CD4-positive, alpha-beta memory T cell (primary cell): ENCODE measurements at places on chromosomes 4 and X. TPM values are rescaled to one million over a fixed set of nuclear protein-coding genes. Genes with fewer than 3 reads are reported as not detected.

The RS1 gene
- total RNA-seq = not detected

The ELF4 gene
- total RNA-seq = 31.3 TPM

The PCDH19 gene
- total RNA-seq = not detected

The DCAF8L2 gene
- not detected for total RNA-seq

The HMGN5 gene
- 2.7 TPM for total RNA-seq

The TMPRSS11E gene
- total RNA-seq = not detected

The EGFL6 gene
- total RNA-seq = not detected

The NEXMIF gene
- 1.1 TPM for total RNA-seq

The MBNL3 gene
- 36.6 TPM for total RNA-seq

The CCDC110 gene
- total RNA-seq = 0.90 TPM

The CXCL8 gene
- total RNA-seq = 3.8 TPM

The VEGFC gene
- not detected for total RNA-seq

The POU4F2 gene
- not detected for total RNA-seq

The NPNT gene
- total RNA-seq = not detected

The GLRB gene
- total RNA-seq = not detected

The MAGEE2 gene
- not detected for total RNA-seq

The FUNDC2 gene
- 53.6 TPM for total RNA-seq

The FMR1 gene
- total RNA-seq = 82.8 TPM

The SMIM31 gene
- not detected for total RNA-seq

The UGT2B15 gene
- total RNA-seq = not detected

The HMX1 gene
- not detected for total RNA-seq

The DMRTC1B gene
- total RNA-seq = 0.70 TPM

The BEX1 gene
- not detected for total RNA-seq

The SRPX2 gene
- not detected for total RNA-seq

The TMSB15C gene
- total RNA-seq = 2.8 TPM

The TLR1 gene
- total RNA-seq = 24.3 TPM

The GPR50 gene
- total RNA-seq = not detected

The BGN gene
- total RNA-seq = not detected

The RHOH gene
- 200 TPM for total RNA-seq

The ZNF157 gene
- 0.87 TPM for total RNA-seq

The DCLK2 gene
- not detected for total RNA-seq

The ELF2 gene
- total RNA-seq = 81.4 TPM

The HAND2 gene
- total RNA-seq = not detected

The PUDP gene
- total RNA-seq = 10.7 TPM

The HERC6 gene
- total RNA-seq = 26.8 TPM

The C4orf50 gene
- total RNA-seq = 0.26 TPM

The APOO gene
- 5.1 TPM for total RNA-seq

The RAI2 gene
- 1.4 TPM for total RNA-seq

The FAAH2 gene
- total RNA-seq = 17.6 TPM

The AMOT gene
- total RNA-seq = 4.4 TPM

The DDIT4L gene
- total RNA-seq = not detected

The MCTS1 gene
- 33.3 TPM for total RNA-seq

The HEPH gene
- not detected for total RNA-seq

The RGN gene
- total RNA-seq = not detected

The CXXC4 gene
- 0.12 TPM for total RNA-seq

The C4orf36 gene
- 0.70 TPM for total RNA-seq

The FAM9C gene
- not detected for total RNA-seq

The BCAP31 gene
- total RNA-seq = 126 TPM

The MAOB gene
- not detected for total RNA-seq

The L1CAM gene
- total RNA-seq = 1.0 TPM

The DUX4 gene
- total RNA-seq = not detected

The ANXA10 gene
- not detected for total RNA-seq

The TRAM1L1 gene
- not detected for total RNA-seq

The GAB3 gene
- 15.6 TPM for total RNA-seq

The S100P gene
- 2.0 TPM for total RNA-seq

The ACE2 gene
- not detected for total RNA-seq

The TRIM61 gene
- total RNA-seq = 1.4 TPM

The ZNF711 gene
- 1.3 TPM for total RNA-seq

The UGT2B17 gene
- not detected for total RNA-seq
